ENCODE measurements at places on chromosomes 2 and 18.
A peak's percentile ranks its signal among the peaks of the same experiment; 100 is the strongest.

DNA sequence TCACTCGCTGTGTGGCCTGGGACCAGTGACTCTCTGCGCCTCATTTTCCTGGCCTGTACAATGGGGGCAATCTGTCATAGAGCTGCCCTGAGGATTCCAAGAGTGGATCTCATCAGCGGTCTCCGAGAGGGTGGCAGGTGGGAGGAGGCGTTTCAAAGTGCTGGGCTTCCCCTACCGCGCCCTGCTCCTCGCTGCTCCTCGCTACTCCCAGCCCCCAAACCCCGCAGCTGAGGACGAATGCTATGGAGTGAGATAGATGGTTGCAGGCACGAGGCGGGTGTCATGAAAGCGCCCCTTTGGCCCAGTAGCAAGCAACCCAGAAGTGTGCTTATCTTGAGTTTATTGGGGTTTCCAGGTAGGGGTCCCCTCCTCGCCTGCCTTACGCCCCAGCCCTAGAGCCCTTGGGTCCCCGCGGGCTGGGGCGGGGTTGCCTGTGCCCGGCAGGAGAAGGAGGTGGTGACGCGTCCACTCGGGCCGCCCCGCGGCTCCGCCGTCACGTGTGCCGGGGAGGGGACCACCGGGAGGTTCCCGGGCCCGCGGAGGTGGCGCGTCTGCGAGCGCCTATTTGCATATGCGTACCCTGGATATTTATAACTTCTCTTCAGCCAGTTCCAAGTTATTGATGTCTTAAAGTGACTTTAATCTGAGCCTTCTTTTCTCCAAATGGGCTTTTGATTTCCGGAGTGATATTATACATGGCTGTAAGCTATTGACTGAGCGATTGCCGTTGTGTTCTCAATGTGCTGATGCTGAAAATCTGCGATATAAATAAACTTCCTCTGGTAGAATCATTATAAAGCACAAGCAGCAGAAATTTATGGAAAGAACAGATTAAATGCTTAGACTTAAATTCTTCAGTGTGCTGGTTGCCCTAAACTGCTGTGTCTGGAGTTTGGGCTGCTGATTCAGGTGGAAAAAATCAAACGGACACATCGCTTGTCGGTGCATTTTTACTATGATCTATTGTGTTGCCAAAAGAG, 263.7 kb downstream of the ATAD2B start:
- DNase-seq, result no peak

DNA sequence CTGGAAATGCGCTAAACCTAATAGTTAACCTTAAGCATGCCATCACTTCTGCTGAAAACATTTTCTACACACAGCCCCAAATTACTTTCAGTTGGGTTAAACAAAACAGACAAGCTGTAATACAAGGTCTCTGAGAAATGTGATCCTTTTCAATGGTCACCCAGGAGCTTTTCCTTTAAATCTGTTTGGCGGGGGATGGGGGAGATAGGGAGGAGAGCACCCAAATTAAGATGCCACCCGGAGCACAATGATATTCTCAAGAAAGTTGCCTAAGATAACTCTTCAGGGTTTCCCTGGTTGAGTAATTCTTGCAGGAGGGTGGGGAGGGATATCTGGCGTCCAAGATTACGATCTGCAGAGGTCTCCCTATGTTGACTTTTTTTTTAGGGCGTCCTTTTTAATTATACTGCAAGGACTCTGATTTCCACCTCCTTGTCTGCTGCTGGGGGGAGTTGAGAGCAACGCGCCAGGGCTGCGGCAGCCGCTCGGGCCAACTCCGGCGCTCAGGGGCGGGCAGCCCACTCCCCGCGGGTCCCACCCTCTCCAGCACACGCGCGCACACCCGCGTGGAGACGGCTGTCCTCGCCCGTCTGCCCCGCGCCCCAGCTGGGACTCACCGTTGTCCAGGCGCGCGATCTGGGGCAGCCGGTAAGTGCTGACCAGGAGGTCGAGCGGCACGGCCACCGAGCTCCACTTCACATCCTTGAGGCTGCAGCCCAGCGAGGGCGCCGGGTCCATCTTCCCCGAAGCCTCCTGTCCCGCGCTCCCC, 807 bp downstream of the GAREM1 start:
- DNase-seq, result peak; percentile 64

DNA sequence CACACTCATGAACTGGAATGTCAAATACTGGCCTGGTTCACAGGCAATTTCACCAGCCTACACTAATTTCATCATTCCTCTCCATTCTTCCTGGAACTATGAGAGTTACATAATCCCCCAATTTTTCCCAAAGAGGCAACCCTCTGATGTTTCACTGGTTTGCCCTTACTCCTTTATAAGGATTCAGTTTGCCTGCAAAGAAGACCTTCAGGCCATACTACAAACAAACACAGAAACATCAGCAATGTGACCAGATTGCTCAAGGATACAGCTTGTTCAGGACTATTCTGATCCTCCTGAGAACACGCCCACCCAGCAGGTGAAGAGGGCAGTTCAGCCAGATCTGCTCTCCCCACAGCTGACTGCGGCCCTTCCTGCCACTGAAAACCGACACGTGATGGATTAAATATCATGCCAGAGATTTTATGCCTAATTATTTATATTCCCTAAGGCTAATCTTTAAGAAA, 215.5 kb downstream of the ETAA1 start:
- no peak for DNase-seq

DNA sequence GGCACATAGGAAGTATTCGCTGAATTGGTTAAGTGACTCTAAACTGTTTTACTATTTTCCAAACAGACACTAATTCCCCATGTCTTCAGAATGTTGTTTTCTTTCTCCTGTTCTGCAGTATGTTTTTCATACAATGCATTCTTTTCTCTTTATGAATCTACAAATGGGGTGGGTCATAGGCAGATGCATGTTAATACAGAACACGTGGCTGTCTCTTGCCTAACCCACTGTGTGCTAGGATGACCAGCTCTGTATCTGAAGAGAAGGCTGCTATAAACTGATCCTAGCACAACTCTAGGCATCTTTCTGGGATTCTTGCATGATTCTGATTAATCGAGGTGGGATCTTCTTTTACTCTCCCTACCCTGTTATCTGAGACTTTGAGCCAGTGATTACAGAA, 826.0 kb downstream of the PLCL1 start:
- DNase-seq, result no peak

- DNase-seq, result no peak
These were observed 9.5 kb downstream of the ANO7 start for GRCh38 chr2:241197947-241198346.

DNA sequence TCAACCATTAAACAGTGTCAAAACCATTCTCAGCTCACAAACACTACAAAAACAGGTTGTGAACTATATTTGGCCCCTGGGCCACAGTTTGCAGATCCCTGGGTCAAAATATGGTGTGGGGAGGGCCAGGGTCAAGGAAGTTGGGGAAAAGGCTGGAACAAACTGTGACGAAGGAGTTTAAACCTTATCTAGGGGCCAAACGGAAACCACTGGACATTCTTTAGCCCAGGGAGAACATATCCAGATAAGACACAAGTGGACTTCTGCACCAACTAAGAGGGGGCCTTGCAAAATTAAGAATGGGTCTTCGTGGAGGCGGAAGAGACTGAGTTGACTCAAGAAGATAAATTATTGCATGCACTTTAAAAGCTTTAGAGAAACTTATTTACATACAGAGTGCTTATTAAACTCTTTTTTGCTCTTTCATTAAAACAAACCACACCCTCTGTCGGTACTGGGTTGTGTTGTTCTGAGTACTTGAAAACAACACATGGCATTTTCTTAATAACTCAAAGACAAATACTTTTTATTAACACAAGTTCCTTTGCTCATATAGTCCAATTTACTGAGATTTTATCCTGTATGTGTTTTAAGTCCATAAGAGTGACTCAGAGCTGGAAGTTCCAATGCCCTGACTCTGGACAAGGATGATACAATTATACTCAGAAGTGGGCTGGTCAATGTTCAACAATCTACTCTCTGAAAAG, 5.3 kb upstream of the ASAP2 start:
- DNase-seq, result no peak

DNA sequence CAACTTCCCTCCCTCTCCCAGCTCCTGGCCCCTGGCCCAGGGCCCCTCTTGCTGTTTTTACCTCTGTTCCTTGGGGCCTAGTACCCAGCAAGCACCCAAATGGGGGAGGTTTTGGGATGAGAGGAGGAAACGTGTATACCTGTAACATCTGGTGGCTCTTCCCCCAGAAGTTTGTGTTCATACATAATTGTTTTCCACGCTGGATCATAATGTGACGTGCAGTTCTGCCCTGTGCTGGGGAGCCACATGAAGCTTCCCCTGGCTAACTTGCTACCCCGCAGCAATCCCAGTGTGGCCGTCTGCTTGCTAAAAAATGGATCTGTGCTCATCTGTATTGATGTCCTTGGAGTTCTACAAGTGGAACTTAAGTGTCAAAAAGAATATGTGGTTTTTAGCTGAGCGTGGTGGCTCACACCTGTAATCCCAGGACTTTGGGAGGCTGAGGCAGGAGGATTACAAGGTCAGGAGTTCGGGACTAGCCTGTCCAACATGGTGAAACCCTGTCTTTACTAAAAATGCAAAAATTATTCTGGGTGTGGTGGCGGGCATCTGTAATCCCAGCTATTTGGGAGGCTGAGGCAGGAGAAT, 36.5 kb downstream of the ANO7 start:
- DNase-seq, result no peak

DNA sequence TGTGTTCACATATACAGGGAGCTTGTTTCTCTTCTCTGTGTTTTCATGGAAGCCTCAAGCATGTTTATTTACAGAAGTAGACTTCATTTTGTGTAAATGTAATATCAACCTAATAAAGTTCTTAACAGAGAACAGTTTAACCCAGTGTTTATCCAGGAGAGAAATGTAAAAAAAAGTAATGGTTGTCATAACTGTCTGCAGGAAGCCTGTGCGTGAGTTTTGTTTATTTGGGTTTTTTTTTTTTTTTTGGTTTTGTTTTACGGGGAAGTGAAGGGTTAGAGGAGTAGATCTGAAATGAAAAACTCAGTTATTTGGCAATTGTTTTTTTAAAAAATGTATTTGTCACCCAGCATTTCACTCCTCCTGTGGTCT, 124.7 kb downstream of the RAPGEF4 start:
- DNase-seq, result no peak

GRCh38 chr18:11165138-11165537, 15.8 kb upstream of the PIEZO2 start:
- DNase-seq, result no peak

- no peak for DNase-seq
These were observed 4.2 kb downstream of the STAT1 start for GRCh38 chr2:191009541-191010374.

- DNase-seq, result no peak
These were observed 1574.2 kb upstream of the PIK3C3 start for GRCh38 chr18:40380686-40381439.

DNA sequence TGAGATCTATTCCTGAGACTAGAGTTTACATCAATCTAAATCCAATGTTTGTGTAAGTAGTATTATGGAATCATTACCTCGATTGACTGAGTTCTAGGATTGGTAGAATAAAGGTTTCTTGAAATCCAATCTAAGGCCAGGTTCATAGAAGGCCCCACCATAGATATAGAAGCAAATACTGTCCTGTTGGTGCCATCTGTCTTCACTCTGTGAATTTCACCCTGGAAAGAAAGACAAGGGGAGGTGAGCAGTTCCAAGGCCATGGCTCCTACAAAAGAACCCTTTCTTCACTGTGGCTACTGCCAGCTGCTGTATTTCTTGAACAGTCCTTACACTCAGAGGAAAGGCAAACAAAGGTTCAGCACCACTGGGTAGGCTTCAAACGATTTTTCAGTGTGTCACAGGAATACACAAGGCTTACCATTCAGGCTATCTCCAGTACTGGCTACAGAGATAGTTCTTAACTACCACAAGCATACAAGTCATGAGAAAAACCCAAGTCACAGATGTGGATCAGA, 137.0 kb downstream of the LRP2 start:
- DNase-seq, result no peak

DNA sequence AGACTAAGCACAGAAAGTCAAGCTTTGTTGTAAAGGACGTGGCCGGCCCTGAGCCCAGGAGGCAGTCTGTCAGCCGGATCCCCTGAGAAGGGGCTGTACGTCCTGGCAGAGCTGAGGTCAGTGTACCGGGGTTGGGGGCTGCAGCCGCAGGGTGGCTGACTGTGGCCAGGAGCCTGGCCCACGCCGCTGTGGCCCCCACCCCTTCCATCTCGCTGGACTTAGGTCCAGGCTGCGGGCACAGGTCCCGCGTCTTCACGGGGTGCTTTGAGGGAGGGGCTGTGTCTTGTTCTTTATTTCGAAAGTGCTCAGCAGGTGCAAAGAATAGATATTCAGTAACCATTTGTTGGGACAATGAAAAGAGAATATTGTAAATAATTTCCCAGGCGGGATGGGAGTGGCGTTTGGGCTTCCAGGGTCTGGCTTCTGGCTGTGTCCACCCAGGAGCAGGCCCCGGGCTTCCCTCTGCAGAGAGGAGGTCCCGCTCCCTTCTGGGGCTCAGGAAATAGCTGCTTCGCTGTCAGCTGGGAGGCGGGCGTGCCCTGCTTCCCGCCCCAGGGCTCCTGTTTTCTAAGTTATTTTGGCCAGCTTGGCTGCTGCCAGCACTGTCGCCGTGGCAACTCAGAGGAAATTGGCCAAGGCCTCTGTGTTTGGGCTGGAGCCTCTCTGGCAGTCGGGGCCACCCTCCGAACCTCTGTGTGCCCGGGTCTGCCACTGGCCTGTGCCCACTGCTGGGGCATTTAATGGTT, 7.4 kb downstream of the NFATC1 start:
- DNase-seq, result no peak

DNA sequence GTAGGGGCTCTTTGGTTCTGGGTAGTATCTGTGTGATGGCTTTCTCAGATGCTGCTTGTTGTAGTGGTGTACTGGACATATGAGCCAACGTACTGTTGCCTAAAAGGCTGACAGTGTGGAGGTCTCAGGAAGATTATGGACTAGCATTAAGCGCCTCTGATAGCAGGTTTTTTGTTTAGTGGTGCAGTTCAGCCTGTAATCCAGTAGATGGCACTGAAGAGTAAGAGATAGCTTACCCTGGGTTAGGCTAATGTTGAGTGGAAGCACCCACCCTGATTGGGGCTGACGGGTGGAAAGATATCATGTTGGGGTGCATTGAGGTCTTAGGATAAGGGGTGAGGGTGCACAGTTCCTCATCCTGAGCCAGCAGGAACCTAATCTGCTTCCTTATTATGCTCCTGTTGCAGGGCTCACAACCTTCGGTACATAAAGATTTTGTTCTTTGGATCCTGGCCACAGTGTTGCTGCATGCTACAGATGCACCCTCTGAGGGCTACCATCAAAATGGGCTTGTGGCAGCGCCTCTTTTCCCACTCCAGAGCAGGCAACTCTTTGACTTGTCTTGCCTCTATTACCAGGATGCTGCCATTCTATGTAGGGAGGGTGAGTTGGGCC, 79.6 kb downstream of the MSTN start:
- peak; percentile 49 for DNase-seq

DNA sequence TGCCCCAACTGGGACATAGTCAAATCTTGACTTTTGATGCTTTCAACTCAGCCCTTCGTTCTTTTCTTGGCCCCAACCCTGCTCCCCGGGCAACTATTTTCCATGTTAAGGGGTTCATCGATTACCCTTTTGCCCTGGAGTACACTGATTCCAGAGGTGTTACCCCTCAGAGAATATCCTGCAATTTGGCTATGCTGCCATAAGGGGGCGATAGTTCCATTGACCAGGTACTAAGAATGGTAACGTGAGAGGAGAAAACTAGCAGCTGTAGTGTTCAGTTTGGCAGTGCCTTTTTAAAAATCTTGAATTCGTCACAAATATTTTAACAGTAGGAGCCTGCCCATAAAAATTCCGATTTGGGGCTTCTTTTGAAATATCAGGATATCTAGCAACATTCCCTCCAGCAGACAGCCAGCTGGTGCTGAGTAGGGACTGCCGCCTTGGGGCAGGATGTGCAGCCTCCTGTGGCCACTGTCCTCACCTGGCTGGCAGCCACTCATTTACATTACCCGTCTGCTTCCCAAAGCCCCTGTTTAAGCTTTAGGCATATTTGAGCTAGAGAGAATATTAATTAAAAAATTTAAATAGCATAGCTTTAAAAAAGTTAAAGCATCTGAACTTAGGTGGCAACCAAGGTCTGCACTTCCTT, 146.3 kb upstream of the SKOR2 start:
- peak; percentile 8 for DNase-seq
